ENCODE measurements at places on chromosomes 11 and 22. TPM values are rescaled to one million over a fixed set of nuclear protein-coding genes. Genes with fewer than 3 reads are reported as not detected.

The XKR3 gene
- not detected for total RNA-seq

The FAM180B gene
- 0.29 TPM for total RNA-seq

The ARHGAP20 gene
- 0.07 TPM for total RNA-seq

DNA sequence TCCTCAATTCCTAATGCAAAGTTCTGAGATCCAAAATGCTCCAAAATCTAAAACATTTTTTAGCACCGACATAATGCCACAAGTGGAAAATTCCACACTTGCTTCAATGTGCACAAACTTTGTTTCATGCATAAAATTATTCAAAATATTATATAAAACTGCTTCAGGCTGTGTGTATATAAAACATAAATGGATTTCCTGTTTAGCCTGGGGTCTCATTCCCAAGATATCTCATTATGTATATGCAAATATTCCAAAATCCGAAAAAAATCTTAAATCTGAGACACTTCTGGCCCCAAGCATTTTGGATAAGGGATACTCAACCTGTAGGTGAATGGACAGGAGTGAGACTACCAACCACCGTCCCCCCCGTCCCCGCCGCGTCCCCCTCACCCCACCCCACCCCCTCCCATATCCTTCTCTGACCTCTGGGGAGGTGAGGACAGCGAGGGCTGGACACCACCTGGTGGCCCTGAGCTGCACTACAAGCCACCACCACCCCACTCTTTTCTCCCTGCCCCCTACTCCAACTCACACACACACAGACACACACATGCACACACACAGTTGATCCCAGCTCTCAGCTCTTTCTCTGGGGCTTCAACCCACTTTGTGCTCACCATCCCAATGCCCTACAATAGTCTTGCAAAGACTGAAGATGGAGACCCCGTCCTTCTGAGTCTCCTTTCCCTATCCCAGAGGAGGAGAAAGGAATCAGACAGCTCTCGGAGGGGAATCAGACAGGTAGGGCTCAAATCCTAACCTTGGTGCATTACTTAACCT lies 101.0 kb downstream of the PDE2A start:
- DNase-seq, result peak; percentile 34
- no peaks in the 10 kb centered on the region for H3K36me3 ChIP-seq
- H3K27ac ChIP-seq, result no peak overlapping the region
- peaks cover 15% of the 10 kb centered on the region for H3K4me1 ChIP-seq
- no peak overlapping the region for H3K4me3 ChIP-seq

- H3K4me1 ChIP-seq, result peaks cover 13% of the 10 kb centered on the region
- no peaks in the 10 kb centered on the region for H3K27me3 ChIP-seq
- peaks cover 2% of the 10 kb centered on the region for H3K36me3 ChIP-seq
- no peak for DNase-seq
Observed at GRCh38 chr11:23865341-23865975, 631.4 kb upstream of the LUZP2 start.

DNA sequence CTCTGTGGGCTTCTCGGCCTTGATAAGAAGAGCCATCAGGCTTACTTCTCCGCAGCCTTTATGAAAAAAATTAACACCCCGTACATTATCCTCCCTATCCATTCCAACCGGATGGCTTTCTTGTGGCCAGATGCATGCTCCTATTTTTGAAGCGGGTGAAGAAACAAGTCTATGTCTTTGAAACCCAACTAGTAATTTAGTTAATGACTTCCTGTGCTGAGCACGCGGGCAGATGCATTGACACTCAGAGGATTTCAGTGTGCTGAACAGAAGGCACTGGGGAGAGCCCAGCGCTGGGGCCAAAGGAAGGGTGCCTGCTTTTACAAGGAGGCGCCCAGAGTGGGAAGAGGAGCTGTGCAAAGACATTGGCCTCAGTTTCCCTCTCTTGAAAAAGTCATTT lies 53.3 kb downstream of the ARHGAP8 start:
- H3K4me1 ChIP-seq, result no peaks in the 10 kb centered on the region
- H3K27ac ChIP-seq, result no peak overlapping the region
- H3K4me3 ChIP-seq, result no peak overlapping the region
- H3K36me3 ChIP-seq, result peaks cover 19% of the 10 kb centered on the region
- no peak for DNase-seq

GRCh38 chr11:57620467-57620866 lies 23.0 kb downstream of the SERPING1 start:
- no peaks in the 10 kb centered on the region for H3K27me3 ChIP-seq
- H3K4me1 ChIP-seq, result peaks cover 7% of the 10 kb centered on the region
- H3K36me3 ChIP-seq, result peaks cover 19% of the 10 kb centered on the region
- DNase-seq, result no peak
- no peak overlapping the region for H3K27ac ChIP-seq

GRCh38 chr11:22192289-22192641 lies 620 bp upstream of the ANO5 start:
- DNase-seq, result peak; percentile 36
- no peaks in the 10 kb centered on the region for H3K36me3 ChIP-seq
- peaks cover 8% of the 10 kb centered on the region for H3K4me1 ChIP-seq
- H3K4me3 ChIP-seq, result peak overlapping the region; percentile 96

DNA sequence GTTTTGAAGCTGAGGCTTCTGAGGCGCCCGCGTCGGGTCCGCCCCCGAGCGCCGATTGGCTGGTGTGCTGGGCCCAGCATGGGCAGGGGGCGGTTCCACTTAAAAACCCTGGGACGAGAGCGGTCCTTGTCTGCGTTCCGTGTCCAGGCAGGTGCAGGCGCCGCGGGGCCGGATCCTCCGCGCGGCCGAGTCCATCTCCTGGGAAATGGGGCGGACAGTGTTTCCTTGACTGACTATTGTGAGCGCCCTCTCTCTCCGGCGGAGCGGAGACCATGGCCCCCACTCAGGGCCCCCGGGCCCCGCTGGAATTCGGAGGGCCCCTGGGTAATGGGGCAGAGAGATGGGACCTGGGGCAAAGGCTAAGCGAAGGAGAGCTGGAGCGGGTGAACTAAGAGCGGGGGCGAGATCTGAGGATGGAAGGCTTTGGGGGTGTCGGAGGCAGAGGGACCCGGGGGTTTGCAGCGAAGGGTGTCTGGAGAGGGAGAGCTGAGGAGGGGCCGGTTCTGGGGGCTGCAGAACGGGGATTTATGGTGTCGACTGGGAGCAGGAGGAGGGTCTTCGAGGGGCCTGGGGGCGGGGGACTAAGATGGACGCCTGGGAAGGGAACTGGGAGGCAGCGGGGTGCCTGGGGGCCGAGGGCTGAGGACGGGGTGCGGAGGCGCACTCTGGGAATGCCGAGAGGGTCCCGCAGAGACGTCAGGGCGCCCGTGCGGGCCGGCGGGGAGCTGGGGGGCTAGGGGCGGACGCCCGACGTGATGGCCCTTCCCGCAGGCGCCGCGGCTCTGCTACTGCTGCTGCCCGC lies at the start of gene TM7SF2:
Gene TM7SF2, plus strand, starts transcription at position 129 of the 802 bp plus-strand sequence. Its CDS starts 144 bp downstream, at position 273.
- H3K4me1 ChIP-seq, result peaks cover 9% of the 10 kb centered on the region
- peak; percentile 88 for DNase-seq
- peak within 1 kb of the TSS; percentile 95 for H3K4me3 ChIP-seq
- peaks cover 1% of the 10 kb centered on the region for H3K36me3 ChIP-seq
- H3K27me3 ChIP-seq, result no peaks in the 10 kb centered on the region

GRCh38 chr11:65834202-65834601 lies 439 bp downstream of the SNX32 start:
- no peak overlapping the region for H3K4me3 ChIP-seq
- peaks cover 16% of the 10 kb centered on the region for H3K27me3 ChIP-seq
- no peaks in the 10 kb centered on the region for H3K36me3 ChIP-seq
- no peak overlapping the region for H3K27ac ChIP-seq

DNA sequence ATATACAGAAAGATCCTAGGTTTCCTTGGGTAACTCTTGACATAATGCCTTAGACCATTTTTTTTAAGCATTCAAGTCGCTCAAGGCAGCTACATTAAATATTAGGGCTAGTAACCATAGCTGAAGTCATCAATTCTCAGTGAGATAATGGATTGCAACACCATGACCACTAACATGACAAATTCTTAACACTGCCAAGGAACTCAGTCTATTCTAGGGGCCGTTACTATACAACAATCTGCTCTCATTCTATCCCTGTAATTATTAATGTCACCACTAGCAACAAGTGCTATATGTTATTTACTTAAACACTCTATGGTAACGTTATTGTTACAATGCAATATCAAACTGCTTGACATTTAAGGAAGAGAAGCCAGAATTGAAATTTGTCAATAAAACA lies 3.2 kb upstream of the STK33 start:
- H3K4me3 ChIP-seq, result no peak overlapping the region
- H3K4me1 ChIP-seq, result peaks cover 7% of the 10 kb centered on the region
- no peak for DNase-seq
- H3K27ac ChIP-seq, result no peak overlapping the region
- no peaks in the 10 kb centered on the region for H3K36me3 ChIP-seq
- H3K27me3 ChIP-seq, result no peaks in the 10 kb centered on the region

DNA sequence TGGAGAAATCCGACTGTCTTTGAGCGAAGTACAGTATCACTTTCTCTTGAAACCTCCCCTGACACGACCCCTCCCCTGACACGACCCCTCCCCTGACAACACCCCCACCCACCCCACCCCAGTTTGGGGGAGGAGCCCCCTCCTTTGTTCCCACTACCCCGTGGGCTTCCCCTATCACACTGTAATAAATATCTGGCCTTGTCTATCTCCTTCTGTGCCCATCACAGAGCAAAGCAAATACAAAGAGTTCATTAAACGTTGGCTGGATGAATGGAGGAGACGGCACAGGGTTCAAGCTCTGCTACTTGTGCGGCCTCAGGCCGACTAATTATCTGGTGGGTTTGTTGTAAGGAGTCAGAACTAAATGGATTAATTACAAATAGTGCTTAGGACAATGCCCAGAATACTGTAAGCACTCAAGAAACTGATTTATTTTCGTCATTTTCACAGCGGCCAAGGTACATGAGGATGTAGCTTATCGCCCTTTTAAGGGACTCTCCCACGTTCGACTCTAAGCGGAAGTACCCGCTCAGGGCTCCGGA lies 628 bp upstream of the GGA1 start:
- H3K27ac ChIP-seq, result peak overlapping the region; percentile 98
- peak overlapping the region; percentile 92 for H3K4me3 ChIP-seq
- no peaks in the 10 kb centered on the region for H3K27me3 ChIP-seq
- peaks cover 20% of the 10 kb centered on the region for H3K4me1 ChIP-seq

DNA sequence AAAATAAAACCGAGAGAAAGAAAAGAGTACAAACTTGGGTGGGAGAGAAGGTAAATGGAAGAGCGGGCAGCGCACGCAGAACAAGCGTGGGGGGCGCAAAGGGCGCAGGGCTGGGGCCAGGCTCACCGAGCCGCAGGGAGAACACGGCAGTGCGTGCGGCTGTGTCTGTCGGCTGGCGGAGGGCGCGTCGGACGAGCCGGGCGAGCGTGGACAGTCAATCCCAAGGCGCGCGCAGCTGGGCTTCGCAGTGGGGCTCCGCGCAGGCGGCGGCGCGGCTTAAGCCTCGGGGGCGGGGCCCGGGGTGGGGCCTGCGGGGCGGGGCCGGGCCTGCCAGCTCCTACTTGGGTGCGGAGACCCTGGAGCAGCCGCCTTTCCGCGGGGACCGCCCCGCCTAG lies at the start of gene UCP2:
Gene UCP2, minus strand, starts transcription at position 249 of the 395 bp plus-strand sequence. CDS start 4,465 bp downstream, outside the sequence.
- no peaks in the 10 kb centered on the region for H3K27me3 ChIP-seq
- H3K36me3 ChIP-seq, result peaks cover 5% of the 10 kb centered on the region
- DNase-seq, result peak; percentile 64

Data from progenitor cell of endocrine pancreas (in vitro differentiated cells).